ENCODE measurements at places on chromosomes 16 and 17.

DNA sequence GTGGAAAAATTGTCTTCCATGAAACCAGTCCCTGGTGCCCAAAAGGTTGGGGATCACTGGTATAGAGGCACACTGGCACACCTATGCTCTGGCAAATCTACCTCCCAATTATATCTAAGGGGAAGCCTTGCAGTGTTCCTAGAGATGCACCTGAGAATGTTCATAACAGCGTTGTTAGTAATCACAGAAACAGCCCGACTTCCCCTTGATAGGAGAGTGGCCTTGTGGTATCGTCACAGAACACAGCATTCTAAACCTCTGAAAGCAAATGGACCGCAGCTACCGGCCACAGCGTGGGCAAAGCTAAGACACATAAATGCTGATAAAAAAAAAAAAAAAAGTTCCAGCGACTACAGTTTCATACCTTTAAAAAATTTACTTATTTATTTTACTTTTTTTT is 39.1 kb upstream of the ADGRG1 start:
- DNase-seq = no peak

DNA sequence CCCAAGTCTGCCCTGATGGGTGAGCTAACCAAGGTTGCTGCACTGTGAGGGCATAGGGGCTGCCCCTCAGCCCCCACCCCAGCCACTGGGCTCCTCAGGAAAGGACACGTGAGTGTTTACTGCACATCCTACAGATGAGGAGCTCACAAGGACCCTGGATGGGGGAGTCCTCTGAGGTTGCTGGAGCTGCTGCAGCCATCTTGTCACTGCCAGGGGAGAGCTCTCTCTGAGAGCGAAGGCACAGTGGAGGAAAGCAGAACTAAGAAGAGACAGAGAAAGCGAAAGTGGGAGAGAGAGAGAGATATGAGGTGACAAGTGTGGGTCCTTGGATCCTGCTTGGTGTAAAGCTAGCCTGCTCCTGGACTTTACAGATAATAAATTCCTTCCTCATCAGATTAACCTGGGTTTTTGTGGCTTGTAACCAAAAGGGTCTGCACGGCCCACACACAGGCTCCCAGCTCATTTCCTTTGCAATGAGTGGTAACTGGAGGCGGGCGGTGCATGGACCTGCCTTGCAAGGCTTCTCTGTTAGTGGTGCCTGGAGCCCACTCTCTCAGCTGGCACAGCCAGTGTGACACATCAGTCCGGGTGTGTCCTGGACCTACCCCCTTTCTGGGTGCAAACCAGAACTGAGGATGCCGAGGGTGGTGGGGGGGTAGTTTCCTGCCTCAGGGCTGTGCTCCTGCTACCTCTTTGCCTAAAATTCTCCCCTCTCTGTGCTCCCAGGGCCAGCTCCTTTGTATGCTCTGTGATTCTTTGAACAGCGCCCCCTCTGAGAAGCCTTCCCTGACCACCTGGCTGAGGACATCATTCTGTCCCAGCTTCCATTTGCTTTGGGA is 14.2 kb downstream of the SNX20 start:
- no peak for DNase-seq

GRCh38 chr16:80608946-80609345 is 68.2 kb downstream of the DYNLRB2 start:
- no peak for DNase-seq

DNA sequence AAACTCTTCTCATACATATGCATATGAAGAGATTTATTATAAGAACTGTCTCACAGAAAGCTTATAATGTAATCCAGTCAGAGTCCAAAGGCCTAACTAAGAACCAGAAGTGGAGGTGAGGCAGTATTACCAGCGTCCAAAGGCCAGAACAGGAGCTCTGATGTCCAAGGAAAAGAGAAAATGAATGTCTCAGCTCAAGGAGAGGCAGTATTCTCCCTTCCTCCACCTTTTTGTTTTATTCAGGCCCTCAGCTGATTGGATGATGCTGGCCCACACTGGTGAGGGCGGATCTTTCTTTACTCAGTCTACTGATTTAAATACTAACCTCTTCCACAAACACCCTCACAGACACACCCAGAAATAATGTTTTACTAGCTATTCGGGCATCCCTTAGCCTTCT is 43.4 kb downstream of the FBXL20 start:
- DNase-seq = no peak

GRCh38 chr16:50747207-50747956 is 5.5 kb downstream of the CYLD start:
- DNase-seq = no peak

GRCh38 chr17:75111777-75112335 is 2.1 kb downstream of the ARMC7 start:
- DNase-seq = no peak

DNA sequence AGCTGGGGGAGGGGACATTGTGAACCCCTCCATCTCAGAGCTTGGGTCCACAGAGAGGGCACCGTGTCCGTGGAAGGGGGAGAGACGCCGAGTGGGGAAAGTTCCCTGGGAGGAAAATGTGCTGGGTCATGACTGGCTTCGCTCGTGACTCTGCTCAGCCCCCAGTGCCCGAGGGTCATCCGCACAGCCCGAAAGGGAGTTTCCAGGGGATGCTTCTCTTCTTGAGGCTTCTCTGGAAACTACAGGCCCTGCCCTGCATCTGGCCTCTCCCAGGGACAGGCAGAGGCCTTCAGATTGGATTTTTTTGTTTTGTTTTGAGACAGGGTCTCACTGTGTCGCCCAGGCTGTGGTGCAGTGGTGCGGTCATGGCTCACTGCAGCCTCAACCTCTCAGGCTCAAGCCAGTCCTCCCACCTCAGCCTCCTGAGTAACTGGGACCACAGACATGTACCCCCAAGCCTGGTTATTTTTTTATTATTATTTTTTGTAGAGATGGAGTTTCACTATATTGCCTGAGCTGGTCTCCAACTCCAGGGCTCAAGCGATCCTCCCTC is 9.8 kb upstream of the GSE1 start:
- DNase-seq = no peak

GRCh38 chr17:19533036-19533717 is 477 bp upstream of the SLC47A1 start:
- DNase-seq = no peak

- DNase-seq = no peak
Observed at GRCh38 chr16:65988024-65988595, 378.4 kb upstream of the CDH5 start.

DNA sequence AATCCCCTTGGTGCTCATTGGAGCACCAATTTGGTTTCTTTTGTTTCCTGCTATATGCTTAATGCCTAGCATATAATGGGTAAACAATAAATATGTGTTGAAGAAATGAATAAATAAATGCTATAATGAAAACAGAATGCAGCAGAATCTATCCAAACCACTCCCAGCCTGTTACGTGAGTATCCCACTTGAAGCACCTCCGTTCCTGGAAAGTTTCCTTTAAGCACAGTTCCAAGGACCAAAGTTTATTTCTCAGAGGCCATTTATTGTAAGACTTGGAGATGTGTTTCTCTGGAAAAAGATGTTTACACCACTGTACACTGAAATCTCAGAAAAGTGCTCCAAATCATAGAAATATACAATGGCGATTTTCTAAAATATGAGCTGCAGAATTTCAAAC is 187.0 kb downstream of the SOX9 start:
- no peak for DNase-seq

- no peak for DNase-seq
Observed at GRCh38 chr16:3606441-3606840, 5.0 kb downstream of the SLX4 start.

DNA sequence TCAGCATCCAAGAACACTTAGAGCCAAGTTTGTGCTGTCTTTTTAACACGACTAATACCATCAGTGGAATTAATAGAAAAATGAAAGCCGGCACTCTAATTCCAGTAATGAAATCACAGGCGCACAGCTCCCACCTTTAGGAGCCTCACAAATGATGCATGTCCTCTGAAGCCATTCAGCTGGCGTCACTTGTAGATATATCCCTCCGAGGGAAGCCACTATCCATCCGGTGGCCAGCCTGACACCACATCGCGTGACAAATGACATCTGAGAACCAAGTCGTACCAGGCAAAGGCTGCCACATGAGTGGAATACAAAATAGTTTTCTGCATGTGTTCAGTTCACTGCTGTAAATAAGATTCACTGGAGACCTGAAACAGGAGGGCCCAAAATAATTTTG is 205.6 kb downstream of the GRIN2A start:
- no peak for DNase-seq

DNA sequence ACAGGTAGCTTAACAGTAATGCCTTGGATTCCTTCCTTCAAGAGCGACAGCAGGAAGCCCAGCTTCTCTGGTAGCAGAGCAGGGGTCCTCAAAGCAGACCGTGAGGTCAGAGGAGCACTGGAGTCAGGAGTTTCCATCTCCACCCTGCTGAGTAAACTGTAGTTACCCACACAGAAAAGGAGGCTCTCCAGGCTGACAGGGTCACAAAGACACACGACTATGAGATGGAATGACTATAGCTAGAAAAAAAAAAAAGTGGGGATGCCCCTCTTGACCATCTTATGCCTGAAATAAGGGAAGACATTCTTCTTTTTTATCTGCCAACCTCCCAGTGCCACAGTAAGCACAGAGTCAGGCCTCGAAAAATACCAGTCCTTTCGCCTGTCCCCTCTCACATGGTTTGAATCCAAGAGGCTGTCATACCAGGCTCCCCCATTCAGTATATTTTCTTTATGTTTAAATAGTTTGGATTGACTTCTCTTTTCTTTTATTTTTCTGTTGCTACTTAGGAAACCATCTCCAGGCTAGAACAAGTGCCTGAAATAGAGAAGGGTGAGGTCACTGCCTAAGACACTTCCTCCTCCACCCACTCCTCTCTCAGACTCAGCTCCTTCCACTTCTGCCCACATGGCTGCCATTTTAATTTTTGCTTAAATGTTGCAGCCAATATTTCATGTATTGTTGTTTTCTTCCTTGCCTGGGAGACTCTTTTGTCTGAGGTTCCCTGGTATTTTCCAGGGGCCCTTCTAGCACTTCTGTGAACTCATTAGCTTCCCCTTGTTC is 707.4 kb downstream of the MAF start:
- no peak for DNase-seq

DNA sequence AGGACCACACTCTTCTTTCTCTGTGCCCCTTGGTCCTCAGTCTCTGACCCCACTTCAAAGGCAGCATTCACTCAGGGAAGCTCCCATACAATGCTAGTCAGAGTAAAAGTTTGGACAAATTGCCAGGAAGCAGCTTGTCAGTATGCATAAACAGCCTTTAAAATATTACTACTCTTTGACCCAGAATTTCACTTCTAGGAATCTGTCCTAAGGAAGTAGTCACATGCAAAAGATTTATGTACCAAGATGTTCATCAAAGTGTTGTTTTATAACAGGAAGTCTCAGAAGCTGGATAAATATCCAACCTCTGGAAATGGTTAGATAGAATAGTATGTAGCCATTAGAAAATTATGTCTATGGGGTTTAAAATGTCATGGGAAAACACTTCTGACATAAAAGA is 31.0 kb downstream of the MAPT start:
- DNase-seq = no peak

GRCh38 chr16:55389426-55390073 is 65.5 kb downstream of the IRX6 start:
- no peak for DNase-seq

DNA sequence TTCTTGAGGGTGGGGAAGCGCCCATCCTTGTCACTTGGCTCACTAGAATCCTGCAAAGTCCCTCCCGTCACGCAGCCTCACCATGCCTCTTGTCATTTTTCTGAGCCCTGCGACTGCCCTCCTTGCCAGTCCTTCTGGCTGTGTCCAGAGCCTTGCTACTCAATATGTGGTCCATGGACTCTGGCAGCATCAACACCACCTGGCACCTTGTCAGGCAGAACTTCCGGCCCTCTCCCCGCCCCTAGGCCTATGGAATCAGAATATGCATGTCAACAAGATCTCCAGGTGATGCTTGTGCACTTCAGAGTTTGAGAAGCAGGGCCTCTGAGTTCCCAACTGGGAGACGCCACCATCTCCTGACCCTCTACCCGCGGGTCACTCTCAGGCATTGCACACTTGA is 12.1 kb downstream of the PIMREG start:
- no peak for DNase-seq

DNA sequence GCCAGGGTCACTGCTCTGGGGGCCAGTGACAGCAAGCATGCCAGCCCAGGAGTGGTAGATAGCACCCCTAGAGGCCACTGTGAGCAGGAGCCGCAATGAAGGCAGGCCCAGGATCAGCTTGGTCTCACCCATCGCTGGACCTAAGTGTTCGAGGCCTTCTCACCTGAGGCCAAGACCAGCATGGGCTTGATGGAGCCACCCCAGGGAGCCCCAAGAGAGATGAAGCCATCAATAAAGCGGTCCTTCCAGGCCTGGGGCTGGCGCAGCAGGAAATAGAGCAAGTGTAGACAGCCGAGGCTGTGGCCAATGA is 1.8 kb downstream of the LCAT start:
- no peak for DNase-seq

- no peak for DNase-seq
Observed at GRCh38 chr16:27445502-27446175, 43.7 kb downstream of the IL21R start.

GRCh38 chr17:29363716-29364115 is 26.4 kb upstream of the TAOK1 start:
- no peak for DNase-seq

GRCh38 chr17:79699386-79700036 is 31.2 kb upstream of the ENPP7 start:
- DNase-seq = no peak

GRCh38 chr16:17371299-17371698 is 99.5 kb downstream of the XYLT1 start:
- no peak for DNase-seq

GRCh38 chr16:82232806-82233205 is 62.8 kb upstream of the MPHOSPH6 start:
- no peak for DNase-seq

DNA sequence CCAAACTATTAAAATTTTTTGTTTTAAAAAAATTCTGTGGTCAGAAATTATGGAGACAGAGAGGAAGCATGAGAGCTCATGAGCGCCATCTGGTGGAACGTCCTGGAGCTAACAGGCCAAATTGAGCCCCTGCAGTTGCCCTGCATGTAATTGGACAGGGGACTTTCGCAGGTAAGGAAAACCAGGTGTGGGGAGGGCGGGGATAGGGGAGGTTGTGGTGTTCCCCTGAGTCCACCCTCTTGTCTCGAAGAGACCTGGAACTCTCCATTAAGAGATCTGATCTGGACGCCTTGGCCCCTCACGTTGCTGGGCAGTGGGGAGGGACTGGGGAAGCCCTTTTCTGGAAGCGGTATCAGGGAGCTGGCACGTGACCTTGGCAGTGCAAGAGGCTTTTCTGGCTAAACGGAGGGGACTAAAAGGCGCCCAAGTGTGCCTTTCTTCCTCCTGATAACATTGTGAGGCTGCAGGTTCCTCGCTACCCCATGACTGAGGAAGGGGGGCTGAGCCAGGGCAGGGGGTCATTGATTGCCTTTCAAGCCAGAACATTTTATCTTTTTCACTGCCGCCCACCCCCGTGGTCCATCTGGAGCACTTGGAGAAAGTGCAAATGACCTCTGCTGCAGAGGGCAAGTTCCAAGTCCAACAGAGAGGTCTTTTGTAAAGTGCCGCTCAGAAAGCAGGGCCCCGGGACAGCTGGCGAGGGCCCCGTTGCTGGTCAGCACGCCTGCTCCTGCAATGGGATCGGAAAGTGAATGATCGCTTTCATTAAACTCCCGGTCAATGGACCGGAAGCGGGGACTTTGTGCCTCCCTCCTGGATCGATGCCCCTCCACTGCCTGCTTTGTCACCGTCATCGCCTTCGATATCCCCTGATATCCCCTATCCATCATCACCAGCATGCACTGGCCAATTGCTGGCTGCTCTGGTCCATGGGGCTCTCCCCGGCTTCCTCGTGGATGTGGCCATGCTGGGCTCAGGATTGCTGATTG is 18.4 kb downstream of the PDILT start:
- DNase-seq = peak; percentile 32

GRCh38 chr17:82107341-82107860 is 9.4 kb upstream of the FASN start:
- DNase-seq = no peak

GRCh38 chr17:6437956-6438355 is 3.0 kb upstream of the AIPL1 start:
- no peak for DNase-seq
